Neural crest cell (in vitro differentiated cells): ENCODE measurements at places on chromosomes 6 and 20. TPM values are rescaled to one million over a fixed set of nuclear protein-coding genes. Genes with fewer than 3 reads are reported as not detected.
A peak's percentile ranks its signal among the peaks of the same experiment; 100 is the strongest.

- H3K4me1 ChIP-seq: peaks cover 8% of the 10 kb centered on the region
- no peaks in the 10 kb centered on the region for H3K36me3 ChIP-seq
- H3K4me3 ChIP-seq: no peak overlapping the region
- H3K27me3 ChIP-seq: no peaks in the 10 kb centered on the region
- no peak overlapping the region for H3K27ac ChIP-seq
These were observed 396.1 kb downstream of the PLCB1 start for GRCh38 chr20:8527998-8528723.

GRCh38 chr20:11682285-11682684, 235.4 kb upstream of the BTBD3 start:
- no peak overlapping the region for H3K27ac ChIP-seq
- DNase-seq: no peak
- H3K4me3 ChIP-seq: no peak overlapping the region

- DNase-seq: no peak
- peak overlapping the region; percentile 53 for H3K27ac ChIP-seq
- peaks cover 4% of the 10 kb centered on the region for H3K27me3 ChIP-seq
- peaks cover 18% of the 10 kb centered on the region for H3K36me3 ChIP-seq
- H3K4me1 ChIP-seq: peaks cover 23% of the 10 kb centered on the region
These were observed 2.3 kb upstream of the CITED2 start for GRCh38 chr6:139376604-139377218.

MROH8 gene
- total RNA-seq: 7.3 and 7.6 TPM in 2 replicates

DEF6 gene
- total RNA-seq: 1.8 and 1.9 TPM in 2 replicates

ECT2L gene
- total RNA-seq: not detected in 2 replicates
